ENCODE measurements at places on chromosomes 11 and 22. TPM values are rescaled to one million over a fixed set of nuclear protein-coding genes. Genes with fewer than 3 reads are reported as not detected.
A peak's percentile ranks its signal among the peaks of the same experiment; 100 is the strongest.

GRCh38 chr11:66782726-66783125 lies 53.7 kb upstream of the SPTBN2 start:
- no peak overlapping the region for H3K27ac ChIP-seq
- DNase-seq, result no peak
- H3K4me3 ChIP-seq, result no peak overlapping the region
- no peaks in the 10 kb centered on the region for H3K36me3 ChIP-seq

- no peaks in the 10 kb centered on the region for H3K4me1 ChIP-seq
- H3K36me3 ChIP-seq, result no peaks in the 10 kb centered on the region
- no peak overlapping the region for H3K27ac ChIP-seq
- DNase-seq, result no peak
These were observed 52.6 kb upstream of the LRRC32 start for GRCh38 chr11:76723142-76723541.

GLYATL1 gene
- total RNA-seq, result 0.54 TPM

- H3K4me1 ChIP-seq, result peaks cover 10% of the 10 kb centered on the region
- DNase-seq, result no peak
- no peaks in the 10 kb centered on the region for H3K36me3 ChIP-seq
- H3K27me3 ChIP-seq, result peaks cover 2% of the 10 kb centered on the region
- no peak overlapping the region for H3K4me3 ChIP-seq
These were observed 1.6 kb upstream of the FXYD2 start for GRCh38 chr11:117826190-117826570.

GRCh38 chr11:111395749-111396148 lies 16.7 kb upstream of the POU2AF1 start:
- H3K4me1 ChIP-seq, result no peaks in the 10 kb centered on the region
- no peak for DNase-seq
- no peak overlapping the region for H3K27ac ChIP-seq
- no peak overlapping the region for H3K4me3 ChIP-seq
- peaks cover 42% of the 10 kb centered on the region for H3K27me3 ChIP-seq

GRCh38 chr11:132082566-132082965 lies 712.2 kb downstream of the NTM start:
- no peaks in the 10 kb centered on the region for H3K27me3 ChIP-seq
- no peak for DNase-seq
- H3K27ac ChIP-seq, result no peak overlapping the region
- H3K36me3 ChIP-seq, result no peaks in the 10 kb centered on the region

- no peak overlapping the region for H3K27ac ChIP-seq
- no peaks in the 10 kb centered on the region for H3K36me3 ChIP-seq
- H3K4me3 ChIP-seq, result no peak overlapping the region
These were observed 455.8 kb downstream of the MIAT start for GRCh38 chr22:27113211-27113635.

- no peak overlapping the region for H3K27ac ChIP-seq
- H3K4me1 ChIP-seq, result no peaks in the 10 kb centered on the region
- no peak for DNase-seq
- no peak overlapping the region for H3K4me3 ChIP-seq
- H3K36me3 ChIP-seq, result no peaks in the 10 kb centered on the region
These were observed 4.5 kb downstream of the OR10G7 start for GRCh38 chr11:124036666-124037065.

OR51B4 gene
- total RNA-seq, result not detected

- peak; percentile 15 for DNase-seq
- no peaks in the 10 kb centered on the region for H3K4me1 ChIP-seq
- H3K36me3 ChIP-seq, result no peaks in the 10 kb centered on the region
- H3K27me3 ChIP-seq, result no peaks in the 10 kb centered on the region
- no peak overlapping the region for H3K27ac ChIP-seq
- H3K4me3 ChIP-seq, result no peak overlapping the region
These were observed 1.4 kb upstream of the OR8B8 start for GRCh38 chr11:124446916-124447315.

- H3K4me1 ChIP-seq, result no peaks in the 10 kb centered on the region
- no peak for DNase-seq
- no peak overlapping the region for H3K27ac ChIP-seq
- H3K4me3 ChIP-seq, result no peak overlapping the region
These were observed 411.9 kb downstream of the CNTN5 start for GRCh38 chr11:99432677-99433076.

HIC2 gene
- 1.9 TPM for total RNA-seq

- no peaks in the 10 kb centered on the region for H3K4me1 ChIP-seq
- peaks cover 51% of the 10 kb centered on the region for H3K36me3 ChIP-seq
- no peak overlapping the region for H3K27ac ChIP-seq
- no peak for DNase-seq
- no peaks in the 10 kb centered on the region for H3K27me3 ChIP-seq
These were observed 9.4 kb downstream of the PIK3IP1 start for GRCh38 chr22:31282748-31283468.

FBXO7 gene
- 61.4 TPM for total RNA-seq

BIK gene
- total RNA-seq, result 0.18 TPM

GRCh38 chr11:69567951-69568808 lies 72.8 kb upstream of the CCND1 start:
- no peaks in the 10 kb centered on the region for H3K36me3 ChIP-seq
- H3K27me3 ChIP-seq, result peaks cover 12% of the 10 kb centered on the region
- H3K4me1 ChIP-seq, result peaks cover 10% of the 10 kb centered on the region
- H3K4me3 ChIP-seq, result no peak overlapping the region

DNA sequence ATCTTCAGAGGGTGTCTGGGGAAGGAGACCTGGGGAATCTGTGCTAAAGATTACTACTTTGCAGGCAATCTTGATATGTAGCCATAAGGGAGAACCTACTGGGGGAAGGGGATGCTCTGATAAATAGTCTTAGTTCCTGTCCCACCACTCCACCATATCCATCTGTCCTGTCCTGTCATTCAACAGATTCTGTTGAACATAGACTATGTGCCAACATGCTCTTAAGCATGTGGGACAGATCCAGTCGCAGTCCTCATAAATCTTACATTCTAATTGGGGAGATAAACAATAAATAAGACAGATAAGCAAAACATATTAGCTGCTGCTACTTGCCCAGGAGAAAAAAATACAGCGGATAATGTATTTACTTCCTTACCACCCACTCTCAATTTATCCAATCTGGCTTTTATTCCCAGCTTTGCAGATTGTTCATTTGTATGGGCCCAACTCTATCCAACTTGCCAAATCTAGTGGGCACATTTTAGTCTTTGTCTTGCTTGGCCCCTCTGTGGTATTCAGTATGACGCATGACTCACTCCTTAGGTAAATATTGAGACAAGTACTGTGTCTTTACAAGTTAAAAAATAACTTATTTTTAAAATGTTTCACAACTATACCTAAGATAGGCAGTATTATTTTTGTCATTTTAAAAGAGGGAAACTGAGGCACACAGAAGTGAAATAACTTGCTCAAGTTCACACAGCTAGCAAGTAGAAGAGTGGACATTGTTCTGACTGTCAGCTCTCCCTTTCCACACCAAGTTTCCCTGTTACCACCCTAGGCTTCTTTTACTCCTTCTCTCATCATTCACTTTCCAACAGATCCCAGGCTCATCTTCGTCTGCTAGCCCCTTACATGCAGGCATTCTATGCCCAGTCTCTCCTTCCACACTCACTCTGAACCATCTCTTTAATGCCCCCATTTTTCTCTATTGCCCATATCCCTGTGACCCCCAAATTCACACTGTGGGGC lies 133.6 kb upstream of the SESN3 start:
- no peaks in the 10 kb centered on the region for H3K4me1 ChIP-seq
- no peak overlapping the region for H3K4me3 ChIP-seq
- peaks cover 16% of the 10 kb centered on the region for H3K27me3 ChIP-seq
- no peak for DNase-seq
- no peak overlapping the region for H3K27ac ChIP-seq
- H3K36me3 ChIP-seq, result no peaks in the 10 kb centered on the region

- peak overlapping the region; percentile 4 for H3K4me3 ChIP-seq
- H3K27me3 ChIP-seq, result no peaks in the 10 kb centered on the region
- H3K36me3 ChIP-seq, result peaks cover 2% of the 10 kb centered on the region
These were observed 25.1 kb downstream of the ADAMTS8 start for GRCh38 chr11:130403271-130403804.

POU2AF1 gene
- not detected for total RNA-seq

TRIM51 gene
- total RNA-seq, result not detected

GRCh38 chr11:45219411-45219810 lies 66.7 kb downstream of the SYT13 start:
- H3K27ac ChIP-seq, result no peak overlapping the region
- no peak for DNase-seq
- H3K4me1 ChIP-seq, result no peaks in the 10 kb centered on the region
- no peaks in the 10 kb centered on the region for H3K27me3 ChIP-seq
- H3K4me3 ChIP-seq, result no peak overlapping the region
- H3K36me3 ChIP-seq, result 0 out of 2 replicates have a peak, but pooled peaks cover 1% of the 10 kb centered on the region

DNA sequence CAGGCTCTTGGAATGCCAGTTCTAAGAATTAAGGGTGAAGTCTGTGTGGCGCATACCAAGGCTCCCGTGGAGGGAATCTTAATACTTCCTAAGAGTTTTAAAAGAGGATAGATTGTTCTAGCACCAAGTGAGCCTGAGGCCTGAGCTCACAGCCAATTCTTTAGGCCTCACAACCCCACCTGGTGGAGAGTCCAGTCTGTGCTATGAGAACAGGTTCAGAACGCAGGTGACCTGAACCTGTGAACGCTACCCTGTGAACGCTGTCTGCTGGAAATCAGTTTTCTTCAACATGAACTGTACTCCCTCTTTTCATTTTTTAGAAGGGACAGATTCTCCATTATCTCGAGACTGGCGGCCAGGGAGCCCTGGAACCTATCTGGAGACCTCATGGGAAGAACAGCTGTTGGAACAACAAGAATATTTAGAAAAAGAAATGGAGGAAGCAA lies 43.2 kb upstream of the DLAT start:
- H3K4me1 ChIP-seq, result peaks cover 11% of the 10 kb centered on the region
- no peaks in the 10 kb centered on the region for H3K27me3 ChIP-seq
- no peak overlapping the region for H3K27ac ChIP-seq
- DNase-seq, result peak; percentile 43
- H3K4me3 ChIP-seq, result no peak overlapping the region
- peaks cover 9% of the 10 kb centered on the region for H3K36me3 ChIP-seq

DNA sequence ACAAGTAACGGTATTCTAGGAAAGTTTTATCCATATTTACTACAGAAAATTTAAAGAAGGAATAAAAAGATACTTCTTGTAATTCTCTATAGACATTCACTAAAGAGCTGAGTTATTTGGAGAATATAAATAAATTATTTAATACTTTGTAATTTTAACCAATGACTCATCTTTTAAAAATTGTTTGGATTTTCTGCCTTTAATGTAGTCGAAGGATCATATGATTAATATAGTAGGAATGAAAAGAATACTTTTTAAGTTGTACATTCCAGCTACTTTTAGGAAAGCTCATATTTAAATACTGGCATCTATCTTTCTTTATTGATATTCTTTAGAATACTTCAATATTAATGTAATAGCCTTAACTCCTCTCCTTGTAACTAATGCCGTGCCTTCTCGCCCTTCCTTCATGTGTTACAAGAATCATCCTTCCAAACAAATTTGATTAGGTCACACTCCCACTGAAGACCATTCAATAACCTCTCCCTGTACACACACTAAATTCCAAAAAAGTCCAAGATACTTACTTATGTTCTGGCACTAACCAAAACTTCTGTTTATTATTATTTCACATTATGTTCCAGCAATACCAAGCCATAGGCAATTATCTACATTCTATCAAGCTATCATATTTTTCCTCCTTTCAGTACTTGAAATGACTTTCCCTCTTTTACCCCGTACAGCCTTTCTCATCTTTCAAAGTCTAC lies 501.9 kb downstream of the CNTN5 start:
- H3K36me3 ChIP-seq, result no peaks in the 10 kb centered on the region
- H3K4me3 ChIP-seq, result no peak overlapping the region
- DNase-seq, result peak; percentile 54
- H3K27me3 ChIP-seq, result no peaks in the 10 kb centered on the region

DNA sequence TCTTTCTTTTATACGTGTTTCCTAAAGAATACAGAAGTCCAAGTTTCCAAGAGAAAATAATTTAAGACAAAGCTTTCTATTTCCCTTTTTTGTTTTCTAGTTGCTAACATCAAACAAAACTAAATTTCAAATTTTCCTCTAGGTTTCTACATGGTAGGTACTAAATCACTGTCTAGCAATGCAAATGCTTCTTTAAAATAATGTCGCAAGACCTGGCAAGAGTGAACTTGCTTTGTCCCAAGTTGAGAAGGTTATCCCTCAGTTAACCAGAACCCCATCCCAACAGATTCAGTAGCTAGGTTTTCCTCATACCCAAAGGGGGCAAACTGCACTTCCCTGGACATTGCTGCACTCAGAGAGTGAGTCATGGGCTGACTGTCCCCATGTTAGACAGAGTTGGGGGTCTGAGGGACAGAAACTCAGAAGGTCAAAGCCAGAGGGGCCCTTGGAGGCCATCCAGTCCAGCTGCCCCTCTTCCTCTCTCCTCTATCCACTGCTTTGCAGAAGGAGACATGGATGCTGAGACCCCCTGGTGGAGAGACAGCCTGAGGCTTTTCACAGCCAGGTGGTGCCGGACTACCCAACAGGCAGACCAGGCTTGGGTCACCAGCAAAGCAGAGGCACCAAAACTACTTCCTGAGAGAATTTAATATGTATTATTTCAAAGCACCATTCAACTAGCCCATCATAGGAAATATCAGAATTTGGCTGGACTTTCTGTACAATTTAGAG lies 23.1 kb downstream of the OR2AT4 start:
- no peaks in the 10 kb centered on the region for H3K4me1 ChIP-seq
- H3K27me3 ChIP-seq, result peaks cover 47% of the 10 kb centered on the region
- no peaks in the 10 kb centered on the region for H3K36me3 ChIP-seq
- DNase-seq, result no peak

DNA sequence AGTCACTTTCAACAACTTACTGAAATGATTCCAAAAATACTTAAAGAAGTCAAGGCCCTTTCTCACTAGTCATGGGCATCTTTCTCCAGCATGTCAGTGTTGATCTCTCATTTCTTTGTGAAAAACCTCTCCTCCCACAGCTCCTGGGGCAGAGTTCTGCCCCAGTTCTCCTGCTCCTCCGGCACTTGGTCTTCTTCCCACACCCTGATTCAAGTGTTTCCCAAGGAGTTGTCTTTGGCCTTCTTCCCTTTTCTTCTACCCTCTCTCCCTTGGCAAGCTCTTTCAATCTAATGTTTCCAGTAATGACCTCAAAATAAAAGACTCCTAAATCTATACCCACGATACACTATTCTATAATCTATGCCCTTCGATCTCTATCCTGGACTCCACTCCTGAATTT lies 42.1 kb upstream of the CCDC34 start:
- no peak overlapping the region for H3K4me3 ChIP-seq
- H3K27ac ChIP-seq, result no peak overlapping the region
- no peaks in the 10 kb centered on the region for H3K27me3 ChIP-seq
- no peaks in the 10 kb centered on the region for H3K36me3 ChIP-seq

GRCh38 chr22:27879923-27880322 lies 39.1 kb downstream of the PITPNB start:
- peak; percentile 54 for DNase-seq
- peaks cover 30% of the 10 kb centered on the region for H3K4me1 ChIP-seq
- H3K27me3 ChIP-seq, result no peaks in the 10 kb centered on the region
- H3K36me3 ChIP-seq, result peaks cover 13% of the 10 kb centered on the region
- no peak overlapping the region for H3K4me3 ChIP-seq

DNA sequence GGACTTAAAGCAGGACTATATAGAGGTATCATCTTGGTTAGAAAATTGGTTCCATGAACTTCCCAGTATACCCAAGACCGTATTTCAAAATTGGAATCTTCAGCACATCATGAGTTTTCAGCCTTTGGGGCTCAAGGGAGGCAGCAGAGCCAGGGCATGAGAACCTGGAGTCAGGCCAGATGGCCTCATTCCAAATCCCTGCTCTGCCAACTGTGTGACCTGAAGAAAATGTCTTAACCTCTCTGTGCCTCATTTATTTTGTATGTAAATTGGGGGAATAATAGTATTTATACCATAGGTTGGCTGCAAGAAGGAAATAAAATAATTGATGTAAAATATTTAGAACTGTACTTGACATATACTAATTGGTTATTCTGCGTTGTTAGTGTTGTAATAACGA lies 987.6 kb downstream of the TBC1D22A start:
- no peaks in the 10 kb centered on the region for H3K27me3 ChIP-seq
- H3K4me3 ChIP-seq, result no peak overlapping the region
- no peaks in the 10 kb centered on the region for H3K36me3 ChIP-seq
- DNase-seq, result no peak
- H3K4me1 ChIP-seq, result no peaks in the 10 kb centered on the region
